T-helper 2 cell treated with Interferon-gamma antibody and Interleukin-4, amounts not matched to agents 5 μg/mL and 100 μg/mL, for 36 hours (primary cell): ENCODE measurements at places on chromosomes 11 and 22.

GRCh38 chr11:92383430-92383829, 158.8 kb downstream of the FAT3 start:
- no peak for DNase-seq

GRCh38 chr22:47023871-47024270, 261.4 kb downstream of the TBC1D22A start:
- DNase-seq, result no peak

GRCh38 chr11:115501893-115502589, 2.2 kb downstream of the CADM1 start:
- peak; percentile 4 for DNase-seq

GRCh38 chr22:48578138-48579042, 1249.3 kb downstream of the BRD1 start:
- DNase-seq, result no peak

DNA sequence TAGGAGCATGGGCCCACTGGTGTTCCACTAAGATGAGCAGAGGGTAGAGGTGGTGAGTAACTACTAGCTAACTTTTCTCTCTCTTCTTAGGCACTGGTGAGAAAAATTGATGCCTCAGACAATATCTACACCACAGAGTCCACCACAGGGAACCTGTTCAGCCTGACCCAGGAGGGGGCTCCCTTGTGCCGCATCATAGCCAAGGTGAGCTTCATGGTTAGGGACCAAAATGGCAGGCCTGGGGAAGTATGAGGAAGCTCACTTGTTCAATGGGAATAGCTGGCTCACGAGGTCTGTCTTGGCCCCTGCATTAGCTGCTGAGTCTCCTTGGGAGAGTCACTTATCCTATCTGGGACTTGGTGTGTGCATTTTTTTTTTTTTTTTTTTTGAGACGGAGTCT, 75.9 kb downstream of the INSC start:
- no peak for DNase-seq

DNA sequence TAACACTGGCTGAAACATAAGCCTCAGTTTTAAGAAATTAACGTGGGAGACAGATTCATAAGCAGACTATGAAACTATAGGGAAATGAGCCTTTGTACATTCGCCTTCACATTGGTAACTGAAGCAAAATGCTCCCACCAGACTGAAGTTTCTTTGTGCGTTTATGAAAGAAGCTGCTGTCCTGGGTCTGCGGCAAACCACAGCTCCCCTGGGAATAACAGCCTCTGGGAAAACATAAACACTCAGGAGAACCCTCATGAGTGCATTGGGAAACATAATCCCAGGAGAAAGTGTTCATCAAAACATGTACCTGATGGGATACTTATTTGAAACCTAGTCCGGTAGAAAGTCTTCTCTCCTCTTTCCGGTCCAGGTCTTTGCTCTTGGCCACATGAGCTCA, 193.1 kb upstream of the LARGE1 start:
- no peak for DNase-seq

GRCh38 chr11:14067686-14068085, 105.2 kb downstream of the SPON1 start:
- no peak for DNase-seq

- no peak for DNase-seq
Observed at GRCh38 chr11:93659196-93659595, 2.3 kb upstream of the CEP295 start.

DNA sequence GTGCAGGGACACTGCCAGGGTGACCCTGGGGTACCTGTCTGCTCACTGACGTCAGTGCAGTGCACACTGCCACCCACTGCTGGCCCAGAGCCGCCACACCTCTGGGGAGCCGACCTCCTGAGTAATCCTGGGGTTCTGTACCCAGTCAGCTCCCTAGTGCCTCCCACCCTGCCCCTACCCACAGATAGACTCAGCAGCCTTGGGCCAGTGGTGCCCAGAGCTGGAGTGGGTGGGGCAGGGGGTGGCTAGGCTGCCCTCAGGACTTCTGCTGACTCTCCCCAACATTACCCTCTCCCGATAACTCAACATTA, 5.8 kb downstream of the NRXN2 start:
- DNase-seq, result no peak
